Stimulated activated CD8-positive, alpha-beta memory T cell treated with anti-CD3 and anti-CD28 coated beads, Interleukin-4, amount 100 ng/mL, for 4 hours (primary cell): ENCODE measurements at places on chromosomes 1 and 21.

- no peak for DNase-seq
Measured at GRCh38 chr1:66768965-66769364, 16.7 kb downstream of the DYNLT5 start.

- no peak for DNase-seq
Measured at GRCh38 chr1:216175714-216176113, 247.5 kb downstream of the USH2A start.

GRCh38 chr1:194917769-194918168, 1690.5 kb downstream of the KCNT2 start:
- no peak for DNase-seq

GRCh38 chr1:193408782-193409293, 222.4 kb upstream of the B3GALT2 start:
- no peak for DNase-seq

- no peak for DNase-seq
Measured at GRCh38 chr1:4210043-4210442, 310.0 kb upstream of the C1orf174 start.

DNA sequence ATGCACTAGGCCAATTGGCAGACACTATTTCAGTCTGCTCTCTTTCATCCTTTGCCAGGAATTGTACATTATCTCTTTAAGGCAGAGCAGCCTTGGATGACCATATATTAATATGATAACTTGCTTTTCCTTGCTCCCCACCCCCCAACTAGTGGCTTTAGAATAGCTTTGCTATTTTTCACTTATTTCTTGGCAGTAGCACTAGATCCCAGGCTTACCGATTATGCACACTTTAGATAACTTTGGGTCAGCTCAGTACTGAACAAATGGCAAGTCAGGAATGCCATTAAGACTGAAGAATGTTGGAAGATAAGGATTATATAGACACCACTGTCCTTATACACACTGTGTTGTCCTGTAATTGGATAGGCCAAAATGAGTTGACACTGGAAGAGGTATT, 146.4 kb downstream of the FGGY start:
- DNase-seq, result no peak

GRCh38 chr1:184630679-184631060, 124.0 kb downstream of the EDEM3 start:
- no peak for DNase-seq

DNA sequence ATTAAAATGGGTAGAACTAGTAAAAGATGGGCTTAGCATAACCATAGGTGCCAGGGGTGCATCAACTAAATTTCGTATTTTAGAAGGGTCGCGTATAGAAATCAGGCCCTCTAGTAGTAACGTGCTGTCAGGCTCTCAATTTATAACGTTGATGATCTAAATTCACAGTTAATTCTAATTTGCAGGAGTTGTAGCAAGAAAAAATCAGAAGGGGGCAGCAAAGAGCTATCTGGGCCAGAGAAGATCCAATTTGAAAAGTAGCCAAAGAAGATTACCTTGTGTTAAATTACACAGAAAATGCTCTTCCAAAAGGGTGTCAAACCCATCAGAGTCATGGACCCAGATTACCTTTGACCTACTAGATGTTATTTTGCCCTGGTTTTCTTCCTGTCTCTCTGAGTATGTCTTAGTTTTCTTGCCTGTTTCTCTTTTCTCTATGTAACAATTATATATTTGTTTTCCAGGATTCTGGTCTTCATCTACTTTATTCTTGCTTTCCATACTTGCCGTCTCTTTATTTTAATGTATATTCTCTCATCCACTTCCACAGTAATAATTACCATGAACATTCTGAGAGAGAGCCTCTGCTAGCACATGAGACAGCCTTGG, 1030.9 kb downstream of the AMY1C start:
- no peak for DNase-seq
